ENCODE measurements at places on chromosomes 1 and 21.

DNA sequence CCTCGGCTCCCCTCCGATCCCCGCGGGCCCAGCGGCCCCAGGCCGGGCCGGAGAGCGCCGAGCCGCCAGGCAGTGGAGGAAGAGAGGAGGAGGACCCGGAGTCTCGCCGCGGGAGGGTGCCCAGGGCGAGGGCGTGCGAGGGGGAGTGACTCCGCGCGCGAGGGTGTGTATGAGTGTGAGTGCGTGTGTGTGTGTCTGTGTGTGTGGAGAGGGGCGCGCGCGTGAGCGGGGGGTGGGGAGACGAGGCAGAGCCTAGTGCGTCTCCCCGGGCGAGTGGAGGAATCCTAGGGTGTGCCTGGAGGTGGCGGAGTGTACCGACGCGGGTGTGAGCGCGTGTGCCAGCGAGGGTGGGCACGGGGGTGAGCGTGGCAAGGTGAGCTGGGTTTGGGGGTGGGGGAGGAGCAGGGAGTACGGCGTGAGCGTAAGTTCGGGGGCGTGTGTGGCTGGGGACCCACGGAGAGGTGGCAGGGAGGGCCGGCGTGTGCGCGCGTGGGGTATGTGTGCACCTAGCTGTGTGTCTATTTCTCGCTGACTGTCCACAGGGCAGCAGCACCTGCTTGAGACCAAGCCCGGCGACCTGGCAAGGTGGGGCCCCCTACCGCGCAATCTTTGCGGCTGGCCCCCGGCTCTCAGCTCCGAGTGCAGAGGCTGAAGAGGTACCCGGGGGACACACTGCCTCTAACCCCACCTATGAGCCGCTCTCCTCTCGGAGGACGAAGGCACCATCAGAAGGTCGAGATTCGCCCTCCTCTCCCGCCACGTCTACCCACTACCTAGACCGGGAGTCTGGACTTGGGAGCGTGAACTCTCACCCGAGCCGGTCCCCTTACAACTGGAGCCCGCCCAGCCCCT lies 784 bp upstream of the KCND3 start:
- no peak for DNase-seq

DNA sequence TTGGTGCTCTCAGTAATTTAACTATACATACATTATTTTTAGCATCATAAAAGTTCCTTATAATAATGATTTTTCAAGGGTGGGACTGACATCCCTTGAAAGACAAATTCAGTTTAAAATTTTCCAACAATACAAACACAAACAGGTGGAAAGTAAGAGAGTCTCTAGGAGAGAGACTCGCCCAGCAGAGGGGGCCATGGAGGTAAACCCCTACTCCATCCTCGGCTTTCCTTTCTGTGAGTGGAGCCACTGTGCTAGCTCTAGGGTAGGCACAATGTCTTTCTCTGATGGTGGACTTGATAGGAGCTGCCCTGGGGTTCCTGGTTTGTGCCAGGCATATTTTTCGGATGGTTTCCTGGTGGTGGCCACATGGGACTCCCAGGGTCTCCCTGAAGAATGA lies 8.3 kb downstream of the CSMD2 start:
- no peak for DNase-seq

GRCh38 chr21:40049031-40049930 lies 182.0 kb downstream of the PCP4 start:
- DNase-seq, result no peak

DNA sequence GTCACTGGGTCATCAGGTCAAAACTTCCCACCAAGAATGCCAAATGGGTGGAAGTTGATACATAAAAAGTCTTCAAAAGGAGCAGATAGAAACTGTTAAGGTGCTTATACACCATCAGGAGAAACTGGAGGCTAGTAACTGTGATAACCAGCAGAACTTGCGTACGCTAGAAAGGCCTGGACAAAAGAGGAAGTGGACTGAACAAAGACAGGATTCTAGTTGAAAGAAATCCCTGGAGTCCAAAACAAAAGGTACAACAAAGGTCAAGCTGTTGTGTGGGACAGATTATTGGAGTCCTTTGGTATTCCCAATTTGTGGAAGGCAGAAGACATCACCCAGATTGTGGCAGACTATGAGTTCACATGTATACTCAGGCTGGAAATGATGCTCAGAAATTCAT lies 215.8 kb upstream of the PBX1 start:
- no peak for DNase-seq

- DNase-seq, result no peak
These were observed 213.7 kb downstream of the ASTN1 start for GRCh38 chr1:176950736-176951324.

GRCh38 chr1:77688939-77689338 lies 6.5 kb upstream of the ZZZ3 start:
- DNase-seq, result no peak

DNA sequence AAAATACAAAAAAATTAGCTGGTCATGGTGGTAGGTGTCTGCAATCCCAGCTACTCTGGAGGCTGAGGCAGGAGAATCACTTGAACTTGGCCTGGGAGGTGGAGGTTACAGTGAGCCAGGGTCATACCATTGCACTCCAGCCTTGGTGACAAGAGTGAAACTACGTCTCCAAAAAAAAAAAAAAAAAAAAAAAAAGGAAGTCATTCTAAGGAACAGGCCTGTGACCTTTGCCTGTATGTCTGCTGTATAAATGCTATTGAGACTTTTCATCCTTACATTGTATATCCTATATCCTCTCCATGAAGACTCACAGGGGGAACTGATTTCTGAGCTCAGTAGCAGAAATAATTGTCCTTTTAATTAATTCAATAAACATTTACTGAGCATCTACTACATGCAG lies 7.5 kb upstream of the CTPS1 start:
- DNase-seq, result no peak

DNA sequence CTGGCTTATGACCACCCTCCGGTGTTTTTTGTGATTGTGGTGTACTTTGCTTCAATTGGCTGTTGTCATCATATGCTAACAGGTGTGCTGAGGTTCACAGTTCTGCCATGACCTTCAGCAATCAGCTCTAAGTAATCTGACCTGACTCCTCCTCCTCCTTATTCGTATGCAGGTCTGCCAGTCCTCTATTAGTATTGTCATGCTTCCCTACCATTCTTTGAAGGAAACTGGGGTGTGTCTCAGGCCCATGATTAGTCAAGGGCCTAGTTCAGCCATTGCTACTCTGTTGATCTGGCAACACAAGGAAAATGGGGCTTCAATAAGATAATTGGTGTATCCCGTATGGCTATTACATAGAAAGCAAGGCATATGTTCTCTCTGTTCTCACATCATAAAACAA lies 332.3 kb upstream of the DPYD start:
- no peak for DNase-seq

DNA sequence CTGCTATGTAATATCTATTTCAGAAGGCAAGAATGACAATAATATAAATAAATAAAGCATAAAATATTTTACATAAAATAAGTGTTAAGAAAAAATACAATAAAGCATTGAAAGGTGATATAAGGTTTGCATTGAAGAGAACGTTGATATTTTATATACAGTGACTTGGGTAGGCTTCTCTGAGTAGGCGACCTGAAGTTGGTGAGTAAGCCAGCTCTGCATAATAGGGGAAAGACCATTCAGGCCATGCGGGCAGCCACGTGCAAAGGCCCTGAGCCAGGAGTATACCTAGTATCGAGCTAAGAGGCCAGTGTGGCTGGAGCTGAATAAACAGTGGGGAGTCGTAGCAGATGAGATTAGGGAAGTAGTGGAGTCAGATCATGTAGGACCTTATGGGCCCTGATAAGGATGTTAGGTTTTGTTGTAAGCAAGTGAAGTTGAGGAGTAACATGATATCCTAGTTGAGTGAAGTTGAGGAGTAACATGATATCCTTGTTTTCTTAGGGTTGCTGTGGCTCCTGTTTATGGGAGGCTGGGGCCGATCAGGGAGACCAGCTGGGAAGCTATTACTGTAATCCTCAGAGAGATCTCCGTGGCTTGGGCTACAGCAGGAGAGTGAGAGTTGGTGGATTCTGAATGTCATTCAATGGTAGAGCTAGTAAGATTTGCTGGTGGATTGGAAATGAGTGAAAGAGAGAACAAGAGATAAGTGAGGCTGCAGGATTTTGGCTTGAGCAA lies 22.0 kb downstream of the KCNK1 start:
- no peak for DNase-seq

DNA sequence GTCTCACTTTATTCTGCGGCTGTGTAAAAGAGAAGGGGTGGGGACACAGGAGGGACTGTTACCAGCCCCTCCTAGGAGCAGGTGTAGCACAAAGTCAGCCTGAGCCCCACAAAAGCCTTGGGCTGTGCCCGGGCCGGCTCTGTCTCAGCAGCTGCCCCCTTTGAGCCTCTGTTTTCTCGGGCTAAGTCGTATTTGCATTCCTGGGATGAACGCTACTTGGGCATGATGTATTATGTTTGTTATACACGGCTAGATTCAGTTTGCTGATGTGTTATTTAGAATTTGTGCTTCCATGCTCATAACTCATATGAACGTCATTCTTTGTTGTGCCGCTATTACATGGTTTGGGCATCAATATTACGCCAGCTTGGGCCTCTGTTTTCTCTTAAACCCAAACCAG lies 47.8 kb downstream of the KCNN3 start:
- DNase-seq, result no peak

GRCh38 chr1:115275216-115275615 lies 62.8 kb downstream of the NGF start:
- no peak for DNase-seq

Data from activated T-cell treated with anti-CD3 and anti-CD28 coated beads for 24 hours (primary cell).